ENCODE measurements at places on chromosomes 7 and 10.

DNA sequence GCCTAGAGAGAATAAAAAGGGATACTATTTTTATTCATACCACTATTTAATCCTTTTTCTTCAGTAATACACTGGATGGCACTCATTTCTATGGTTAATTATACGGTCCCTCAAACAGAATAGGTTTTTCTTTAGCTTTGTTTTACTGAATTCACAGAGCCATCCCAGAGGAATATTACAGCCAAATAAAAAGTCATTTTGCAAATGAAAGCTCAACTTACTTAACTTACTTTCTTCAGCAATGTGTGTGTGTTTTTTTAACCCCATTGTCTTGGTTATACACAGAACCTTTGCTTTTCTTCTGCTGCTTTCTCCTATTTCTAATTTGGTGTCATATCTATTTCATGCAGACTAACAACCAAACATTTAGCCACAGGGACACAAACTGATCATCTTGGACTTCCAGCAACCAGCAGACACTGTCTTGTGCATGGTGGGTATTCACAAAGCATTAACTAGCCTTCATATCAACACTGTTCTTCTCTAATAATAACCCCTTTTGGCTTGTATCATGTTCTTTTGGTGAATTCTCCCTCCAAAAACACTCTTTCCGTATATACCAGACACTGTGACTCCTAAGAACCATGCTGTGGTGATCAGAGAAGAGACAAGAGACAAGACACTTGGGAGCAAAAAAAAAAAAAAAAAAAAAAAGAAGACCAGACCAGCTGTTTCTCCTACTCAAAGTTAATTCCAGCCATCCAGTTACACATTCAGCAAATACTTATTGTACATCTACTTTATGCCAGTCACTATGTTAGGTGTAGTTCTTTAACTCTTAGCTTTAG is 40.4 kb downstream of the PIP4K2A start:
- no peak for DNase-seq

- no peak for DNase-seq
Measured at GRCh38 chr7:40437498-40437897, 302.7 kb downstream of the SUGCT start.

DNA sequence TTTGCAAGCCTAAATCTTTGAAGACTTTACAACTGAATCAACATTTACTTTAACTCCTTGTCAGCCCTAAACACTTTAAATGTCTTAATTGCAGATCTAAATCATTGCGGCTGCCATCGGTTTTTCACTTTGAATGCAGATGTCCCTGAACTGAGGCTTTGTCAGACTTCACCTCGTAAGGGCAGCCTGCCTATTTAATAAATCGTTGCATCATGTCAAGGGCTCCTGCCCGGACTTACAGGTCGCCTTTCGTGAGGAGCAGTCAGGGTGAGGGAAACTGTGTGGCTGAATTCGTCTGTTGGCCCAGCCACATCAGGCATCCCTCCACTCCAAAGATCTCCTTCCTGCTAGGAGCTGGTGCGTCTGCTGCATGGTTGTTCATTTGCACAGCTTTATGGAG is 368.2 kb upstream of the NPVF start:
- no peak for DNase-seq

DNA sequence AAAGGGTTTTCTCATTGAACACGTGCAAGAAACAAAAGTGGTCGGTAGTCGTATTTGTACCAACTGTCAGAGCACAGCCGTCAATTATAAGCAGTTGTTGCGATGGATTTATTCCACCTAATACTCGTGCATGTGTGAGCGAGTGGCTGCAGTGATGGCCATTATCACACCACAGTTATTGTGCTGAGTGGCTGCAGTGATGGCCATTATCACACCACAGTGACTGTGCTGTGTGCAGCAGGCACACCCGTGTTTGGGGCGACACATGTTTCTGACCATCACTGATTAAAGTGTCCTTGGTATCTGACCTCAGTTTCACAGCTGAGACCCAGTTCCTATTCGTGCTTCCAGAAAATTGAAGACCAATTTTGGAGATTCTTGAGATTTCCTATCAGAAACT is 142.9 kb upstream of the PFKP start:
- DNase-seq, result no peak

- no peak for DNase-seq
Measured at GRCh38 chr10:85927952-85928665, 438.5 kb downstream of the GRID1 start.

DNA sequence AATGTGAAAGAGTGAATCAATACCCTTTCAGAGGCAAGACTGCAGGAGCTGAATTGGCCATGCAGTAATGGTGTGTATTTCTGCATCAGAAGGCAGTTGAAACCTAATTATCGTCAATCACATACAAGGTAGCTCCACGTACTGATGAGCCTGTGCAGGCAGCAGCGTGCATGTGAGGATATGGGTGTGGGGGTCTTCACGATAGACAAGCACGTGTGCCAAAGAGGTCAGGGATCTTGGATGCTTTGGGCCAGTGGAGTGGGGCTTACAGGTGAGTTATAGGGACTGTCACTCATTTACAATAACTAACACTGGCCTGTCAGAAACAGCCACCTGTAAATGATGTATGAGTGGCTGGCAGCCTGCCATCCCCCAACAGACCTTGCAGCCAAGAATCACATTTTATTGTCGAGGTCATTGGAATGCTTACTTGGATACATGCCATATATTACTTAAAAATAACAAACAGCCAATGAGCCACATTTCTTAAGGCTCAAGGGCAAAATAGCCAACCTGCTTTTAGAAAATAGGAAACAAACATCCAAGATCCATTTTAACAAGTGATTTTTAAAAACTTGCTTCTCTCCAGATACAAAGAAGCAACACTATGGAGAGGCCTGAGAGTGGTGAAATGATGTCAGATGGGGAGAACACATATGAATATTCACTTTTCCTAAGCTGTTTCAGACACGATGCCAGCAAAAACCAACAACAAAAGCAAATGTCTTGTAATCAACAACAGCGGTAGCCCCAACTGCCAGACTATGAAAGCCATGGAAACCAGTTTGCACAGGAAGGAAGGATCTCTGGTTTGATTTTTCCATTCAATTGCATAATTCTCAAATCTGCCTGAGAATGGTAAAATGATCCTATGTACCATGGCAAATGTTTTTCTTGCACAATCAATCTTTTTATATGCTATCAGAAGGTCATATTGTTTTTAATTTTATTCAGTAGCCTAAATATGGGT is 210.7 kb downstream of the SKAP2 start:
- DNase-seq, result peak; percentile 38

GRCh38 chr10:71064413-71065118 is 147.8 kb upstream of the UNC5B start:
- no peak for DNase-seq

GRCh38 chr10:28429573-28430216 is 103.2 kb upstream of the WAC start:
- DNase-seq, result no peak

- no peak for DNase-seq
Measured at GRCh38 chr7:18302097-18302496, 193.5 kb upstream of the HDAC9 start.
